ENCODE measurements at places on chromosomes 3 and 15. TPM values are rescaled to one million over a fixed set of nuclear protein-coding genes. Genes with fewer than 3 reads are reported as not detected.

DNA sequence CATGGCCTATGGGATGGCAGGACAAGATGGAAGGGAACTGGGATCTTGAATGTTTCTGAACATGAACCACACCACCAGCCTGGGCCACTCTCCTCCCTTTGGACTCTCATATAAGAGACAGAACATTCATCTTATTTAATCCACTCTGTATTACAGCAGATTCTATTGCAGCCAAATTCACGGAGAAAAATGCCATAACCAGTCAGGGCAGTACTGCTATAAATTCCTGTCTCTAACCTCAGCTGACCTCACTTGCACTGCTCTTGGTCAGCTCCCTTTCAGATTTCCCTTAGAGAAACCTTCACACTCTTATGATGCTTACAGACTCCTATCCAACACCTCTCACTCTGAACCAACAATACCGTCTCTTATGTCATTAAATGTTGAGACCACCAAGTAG is 101.4 kb downstream of the RYK start:
- DNase-seq = no peak

DNA sequence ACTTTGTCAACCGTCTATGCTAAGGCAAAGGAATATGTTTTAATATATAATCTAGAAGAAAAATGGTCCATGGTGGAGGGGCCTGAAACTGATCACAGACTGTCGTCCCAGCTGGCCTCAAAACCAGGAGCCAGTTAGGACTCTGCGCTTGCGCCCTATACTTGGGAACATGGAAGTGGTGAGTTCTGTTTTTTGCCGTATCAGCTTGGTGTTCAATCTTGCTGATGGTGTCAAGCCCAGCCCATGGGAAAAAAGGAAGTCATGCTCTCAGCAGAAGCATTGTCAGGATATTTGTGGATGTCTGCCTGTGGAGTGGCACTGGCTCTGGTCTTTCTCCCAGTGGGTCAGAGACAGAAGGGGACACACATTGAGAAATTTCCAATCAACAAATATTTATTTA is 342.0 kb upstream of the CTDSPL start:
- no peak for DNase-seq

- DNase-seq = no peak
Measured at GRCh38 chr3:33758281-33758680, 40.1 kb upstream of the PDCD6IP start.

TIMP4 gene
- 0.46 TPM for total RNA-seq

GOLGA6D gene
- total RNA-seq = not detected

AGBL1 gene
- total RNA-seq = under 0.01 TPM

All from LHCN-M2 (cell line).